ENCODE measurements at places on chromosomes 1 and 21. TPM values are rescaled to one million over a fixed set of nuclear protein-coding genes. Genes with fewer than 3 reads are reported as not detected.

Gene FMOD
- 3.9 TPM for total RNA-seq

Gene HSD3B2
- not detected for total RNA-seq

Gene HTR1D
- total RNA-seq: 2.6 TPM

Gene LDLRAD1
- total RNA-seq: not detected

Gene SLC9C2
- total RNA-seq: 0.54 TPM

Gene HCRTR1
- total RNA-seq: not detected

- peaks cover 17% of the 10 kb centered on the region for H3K4me1 ChIP-seq
- no peak overlapping the region for H3K27ac ChIP-seq
- H3K4me3 ChIP-seq: no peak overlapping the region
- peak; percentile 54 for DNase-seq
- H3K36me3 ChIP-seq: no peaks in the 10 kb centered on the region
- no peaks in the 10 kb centered on the region for H3K27me3 ChIP-seq
Measured at GRCh38 chr1:192580351-192580962, 4.9 kb downstream of the RGS1 start.

GRCh38 chr1:25716320-25716719 is 83.7 kb upstream of the SELENON start:
- no peaks in the 10 kb centered on the region for H3K36me3 ChIP-seq
- DNase-seq: no peak
- H3K4me3 ChIP-seq: no peak overlapping the region
- H3K4me1 ChIP-seq: no peaks in the 10 kb centered on the region

DNA sequence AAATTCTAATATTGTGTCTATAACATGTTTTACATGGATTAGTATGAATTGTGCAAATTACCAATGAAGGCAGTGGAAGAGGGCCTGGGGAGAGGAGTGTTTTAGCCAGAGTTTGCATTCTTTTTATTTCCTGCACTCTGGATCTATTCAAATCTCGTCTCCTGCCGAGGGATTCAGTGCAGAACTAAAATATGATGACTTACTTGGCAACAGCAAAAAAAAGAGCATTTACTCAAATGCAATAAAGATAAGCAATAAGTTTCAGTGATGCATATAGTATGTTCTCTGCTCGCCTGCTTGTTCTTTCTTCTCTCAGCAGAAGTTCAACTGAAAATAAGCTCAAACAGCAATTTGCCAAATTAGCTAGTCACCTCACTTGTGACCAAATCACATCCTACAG is 33.4 kb upstream of the NRIP1 start:
- no peak overlapping the region for H3K27ac ChIP-seq
- H3K36me3 ChIP-seq: no peaks in the 10 kb centered on the region
- H3K4me1 ChIP-seq: no peaks in the 10 kb centered on the region
- H3K4me3 ChIP-seq: no peak overlapping the region
- no peaks in the 10 kb centered on the region for H3K27me3 ChIP-seq

DNA sequence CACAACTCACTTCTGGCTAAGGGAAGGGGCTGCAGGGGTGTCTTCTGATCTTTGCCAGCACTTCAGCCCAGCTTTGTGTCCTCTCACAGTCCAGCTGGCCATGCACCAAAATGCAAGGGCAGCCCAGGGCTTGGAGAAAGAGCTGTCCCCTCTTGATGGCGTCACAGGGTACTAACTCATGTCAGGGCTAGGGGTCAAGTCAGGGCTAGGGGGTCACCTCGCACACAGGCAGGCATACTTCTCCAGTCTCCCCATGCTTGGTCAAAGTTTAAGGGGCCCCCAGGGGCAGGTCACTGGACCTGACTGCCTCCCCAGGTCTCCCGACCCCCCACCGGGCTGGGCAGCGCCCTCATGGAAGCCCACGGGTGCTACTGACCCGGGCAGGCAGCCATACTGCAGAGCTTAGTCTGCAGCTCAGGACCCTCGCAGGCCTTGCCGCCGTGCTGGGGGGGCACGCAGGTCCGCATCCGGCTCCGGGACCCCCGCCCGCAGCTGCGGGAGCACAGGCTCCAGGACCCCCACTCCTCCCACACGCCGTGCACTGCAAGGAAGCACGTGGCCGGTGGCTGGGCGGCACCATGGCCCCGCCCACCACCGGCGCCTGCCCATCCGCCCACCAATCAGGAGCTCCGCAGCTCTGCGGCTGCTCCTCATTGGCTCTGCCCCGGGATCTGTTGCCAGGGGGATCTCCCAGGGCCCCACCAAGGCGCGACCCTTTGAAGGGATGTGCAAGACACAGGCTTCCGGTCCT is 21.5 kb downstream of the ADGRB2 start:
- peaks cover 5% of the 10 kb centered on the region for H3K36me3 ChIP-seq
- peak; percentile 76 for DNase-seq
- H3K27me3 ChIP-seq: no peaks in the 10 kb centered on the region
